ENCODE measurements at places on chromosomes 11 and 22.

GRCh38 chr11:100927579-100927978 lies 202.0 kb downstream of the PGR start:
- DNase-seq: no peak

DNA sequence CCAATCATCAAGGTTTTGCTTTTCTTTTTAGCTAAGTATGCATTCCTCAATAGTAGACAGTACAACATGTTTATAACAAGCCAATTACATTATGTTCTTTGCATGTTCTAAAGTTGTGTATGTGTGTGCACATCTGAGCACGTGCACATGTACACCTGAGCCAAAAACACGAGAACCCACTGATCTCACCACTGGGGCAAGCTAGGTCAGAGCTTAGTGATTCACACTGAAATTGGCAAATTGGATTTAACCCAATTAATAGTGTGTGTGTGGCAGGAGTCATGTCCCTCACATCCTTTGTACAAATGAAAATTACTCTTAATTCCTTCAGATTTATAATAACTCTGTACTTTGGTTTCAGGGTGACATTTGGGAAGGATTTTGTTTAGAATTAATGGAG lies 145.7 kb upstream of the TEAD1 start:
- no peak for DNase-seq

- DNase-seq: no peak
Measured at GRCh38 chr11:1121331-1121812, 36.4 kb upstream of the MUC5AC start.

DNA sequence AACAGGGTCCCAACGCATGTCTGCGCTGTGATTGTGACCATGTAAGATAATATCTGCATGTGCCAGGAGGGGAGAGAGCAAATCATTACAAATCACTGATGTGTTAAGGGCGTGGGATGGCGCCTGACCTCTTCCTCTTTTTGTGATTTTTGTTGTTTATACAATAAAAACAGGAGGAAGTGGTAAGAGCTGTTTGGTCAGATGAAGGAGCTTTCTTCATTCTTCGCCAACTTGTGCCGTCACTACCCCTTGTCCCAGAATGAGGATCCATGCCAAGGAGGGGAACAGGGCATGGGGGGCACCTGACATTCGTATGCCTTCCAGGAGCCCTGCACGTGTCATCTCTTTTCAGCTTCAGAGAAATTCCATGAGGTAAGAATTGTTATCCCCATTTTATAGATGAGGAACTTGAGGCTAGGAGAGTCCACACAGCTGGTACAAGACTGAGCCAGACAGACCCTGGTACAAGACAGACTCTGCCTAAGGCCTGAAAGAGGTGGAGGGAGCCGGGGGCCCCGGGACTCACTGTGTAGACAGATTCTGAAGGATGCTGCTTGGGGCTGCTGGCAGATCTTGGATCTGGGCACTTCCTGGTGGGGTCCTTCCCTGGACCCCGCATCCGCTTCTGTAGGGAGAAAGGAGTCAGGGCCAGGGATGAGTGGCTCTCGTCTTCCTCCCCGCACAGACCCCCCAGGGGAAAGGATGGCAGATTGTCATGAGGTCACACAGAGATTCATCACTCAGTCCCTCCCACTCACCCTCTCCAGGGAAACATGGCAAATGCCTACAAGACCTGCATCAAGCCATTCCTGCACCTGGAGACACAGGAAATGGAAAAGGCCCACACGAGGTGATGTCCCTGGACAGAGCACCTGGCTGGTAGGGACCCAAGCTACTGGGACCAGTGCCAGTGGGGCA lies 34.6 kb downstream of the NFAM1 start:
- DNase-seq: peak; percentile 70

GRCh38 chr22:10741210-10741609 lies 4786.8 kb upstream of the OR11H1 start:
- DNase-seq: no peak

DNA sequence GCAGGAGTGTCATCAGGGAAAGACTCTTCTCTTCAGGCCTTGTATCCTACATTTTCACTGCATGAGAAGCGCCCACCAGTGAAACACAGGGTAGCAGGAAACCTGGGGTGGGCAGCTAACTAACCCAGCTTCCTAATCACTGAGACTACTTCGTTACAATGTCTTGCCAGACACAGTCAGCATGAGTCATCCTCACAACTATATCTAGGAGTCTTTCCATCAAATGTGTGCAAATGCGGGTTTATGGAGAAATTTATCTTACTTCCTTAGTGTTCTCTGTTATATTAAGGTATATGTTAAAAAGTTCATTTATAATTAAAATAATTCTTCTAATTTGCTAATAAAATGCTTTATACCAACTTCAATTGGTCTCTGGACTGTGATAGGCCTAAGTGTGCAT lies 79.9 kb upstream of the RAB1B start:
- DNase-seq: no peak

- no peak for DNase-seq
Measured at GRCh38 chr22:37273846-37274225, 8.5 kb upstream of the CYTH4 start.

DNA sequence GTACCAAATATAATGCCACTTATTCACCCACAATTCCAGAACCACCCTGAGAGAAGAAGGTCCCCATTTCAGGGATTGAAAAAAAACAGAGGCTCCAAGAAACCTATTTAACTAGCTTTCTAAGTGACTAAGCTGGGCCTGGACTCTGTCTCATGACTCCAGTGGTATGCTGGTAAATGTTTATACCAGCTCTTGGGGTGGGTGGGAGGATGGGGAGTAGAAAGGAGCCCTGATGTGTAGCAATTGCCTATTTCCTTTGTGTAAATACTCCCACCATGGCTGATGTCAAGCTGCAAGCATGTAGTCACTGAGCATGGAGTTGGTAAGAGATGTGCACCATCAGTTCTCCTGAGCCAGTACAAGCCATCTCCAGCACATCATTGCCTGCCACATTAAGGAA lies 2.8 kb downstream of the PRG3 start:
- DNase-seq: no peak

- no peak for DNase-seq
Measured at GRCh38 chr11:85647078-85647477, 689 bp upstream of the TMEM126A start.

DNA sequence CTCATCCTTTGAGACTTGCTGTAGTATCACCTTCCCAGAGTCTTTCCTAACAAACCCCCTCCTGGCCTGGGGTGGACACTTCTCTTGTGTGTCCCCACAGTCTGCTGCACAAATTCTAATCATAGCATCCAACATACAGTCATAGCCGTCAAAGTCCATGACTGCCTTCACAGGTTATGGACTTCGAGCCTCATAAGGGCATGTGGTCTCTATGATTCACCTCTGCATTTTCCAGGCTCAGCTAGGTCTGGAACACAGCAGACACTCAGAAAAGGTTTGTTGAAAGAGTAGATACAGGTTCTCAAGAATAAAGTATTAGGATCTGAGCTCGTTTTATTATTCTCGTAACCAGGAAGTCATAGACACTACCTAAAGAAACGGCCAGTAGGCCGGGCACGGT lies 13.2 kb upstream of the SCUBE2 start:
- DNase-seq: no peak

DNA sequence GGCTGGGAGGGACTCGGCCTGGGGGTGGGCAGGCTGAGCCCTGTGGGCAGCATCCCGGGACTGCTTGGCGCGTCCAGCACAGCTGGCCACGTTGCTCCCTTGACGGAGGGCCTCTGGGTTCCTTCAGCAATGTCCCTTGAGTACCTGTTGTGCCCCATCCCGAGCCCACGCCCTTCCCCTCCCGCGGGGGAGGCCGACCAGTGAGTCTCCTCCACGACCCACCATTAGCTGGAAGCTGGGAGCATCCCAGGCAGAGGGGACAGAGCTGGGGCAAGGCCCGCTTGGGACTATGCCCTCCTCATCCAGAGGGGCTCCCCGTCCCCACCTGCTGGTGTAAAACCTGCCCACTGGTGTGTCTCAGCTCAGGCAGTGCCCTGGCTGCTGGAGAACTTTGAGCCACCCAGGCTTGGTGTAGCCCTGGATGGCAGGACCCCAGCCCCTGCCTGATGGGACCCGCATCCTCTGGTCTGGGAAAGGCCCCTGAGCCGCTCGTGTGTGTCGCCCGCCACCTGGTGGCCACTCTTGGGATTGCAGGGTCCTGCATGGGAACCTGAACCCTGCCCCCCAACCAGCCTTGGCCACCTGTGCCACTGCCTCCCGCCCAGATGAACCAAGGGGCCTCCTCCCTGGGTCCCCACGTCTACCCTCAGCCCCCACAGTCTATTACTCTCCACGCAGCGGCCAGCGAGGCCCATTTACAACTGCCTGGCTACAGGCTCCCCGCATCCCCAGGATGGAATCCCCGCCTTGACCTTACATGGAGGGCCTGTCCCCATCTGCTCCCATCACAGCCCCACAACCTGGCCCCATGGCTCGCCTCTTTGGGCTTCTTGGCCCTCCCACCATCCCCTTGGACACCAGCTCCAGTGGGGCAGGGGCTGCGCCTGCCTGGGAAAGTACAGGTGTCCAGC lies 16.6 kb upstream of the ARHGAP8 start:
- DNase-seq: peak; percentile 9

- DNase-seq: no peak
Measured at GRCh38 chr11:62512961-62513360, 33.6 kb downstream of the AHNAK start.

GRCh38 chr22:32494971-32495370 lies 20.4 kb downstream of the FBXO7 start:
- no peak for DNase-seq

DNA sequence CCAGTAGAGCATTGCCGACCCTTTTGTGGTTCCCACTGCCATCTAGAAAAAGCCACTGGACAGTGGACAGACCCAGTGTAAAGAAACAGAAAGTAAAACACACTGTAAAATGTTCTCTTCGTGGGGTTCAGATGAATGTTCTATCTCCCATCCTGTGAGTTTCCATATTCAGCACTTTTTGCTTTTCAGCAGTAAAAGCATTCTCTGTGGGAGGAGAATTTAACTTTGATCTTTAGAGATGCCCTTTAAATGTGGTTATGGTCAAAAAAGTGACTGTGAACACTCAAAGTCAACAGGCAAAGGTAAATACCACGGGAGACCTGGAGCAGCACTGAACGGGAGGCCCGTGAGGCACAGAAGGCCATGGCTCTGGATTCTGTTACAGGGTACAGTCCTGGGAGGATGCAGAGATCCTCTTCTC lies 53.9 kb downstream of the FLI1 start:
- DNase-seq: no peak

GRCh38 chr11:71215425-71215965 lies 36.9 kb downstream of the SHANK2 start:
- DNase-seq: no peak

- peak; percentile 3 for DNase-seq
Measured at GRCh38 chr22:34308101-34308500, 387.8 kb upstream of the LARGE1 start.
